Stimulated activated CD8-positive, alpha-beta memory T cell treated with anti-CD3 and anti-CD28 coated beads, Interleukin-7, amount 100 ng/mL, for 24 hours (primary cell): ENCODE measurements at places on chromosomes 12 and 14.

DNA sequence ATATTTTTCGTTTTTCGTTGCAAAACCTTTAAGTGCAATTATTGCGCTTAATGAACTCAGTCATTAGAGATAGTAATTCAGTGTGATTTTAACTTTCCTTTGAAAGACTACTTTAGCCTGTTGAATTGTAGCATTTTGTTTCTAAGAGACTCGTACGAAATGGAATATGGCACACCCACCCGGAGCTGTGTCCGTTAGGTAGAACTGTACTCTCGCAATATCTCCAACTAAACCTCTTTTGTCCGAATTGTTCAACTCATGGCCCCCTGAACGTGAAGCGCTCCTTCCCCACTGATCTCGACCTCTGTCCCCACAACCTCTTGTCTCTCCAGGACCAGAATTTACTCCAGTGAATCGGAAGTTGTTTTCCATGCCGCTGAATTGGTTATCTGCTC is 800 bp downstream of the PCNX4 start:
- DNase-seq = no peak

DNA sequence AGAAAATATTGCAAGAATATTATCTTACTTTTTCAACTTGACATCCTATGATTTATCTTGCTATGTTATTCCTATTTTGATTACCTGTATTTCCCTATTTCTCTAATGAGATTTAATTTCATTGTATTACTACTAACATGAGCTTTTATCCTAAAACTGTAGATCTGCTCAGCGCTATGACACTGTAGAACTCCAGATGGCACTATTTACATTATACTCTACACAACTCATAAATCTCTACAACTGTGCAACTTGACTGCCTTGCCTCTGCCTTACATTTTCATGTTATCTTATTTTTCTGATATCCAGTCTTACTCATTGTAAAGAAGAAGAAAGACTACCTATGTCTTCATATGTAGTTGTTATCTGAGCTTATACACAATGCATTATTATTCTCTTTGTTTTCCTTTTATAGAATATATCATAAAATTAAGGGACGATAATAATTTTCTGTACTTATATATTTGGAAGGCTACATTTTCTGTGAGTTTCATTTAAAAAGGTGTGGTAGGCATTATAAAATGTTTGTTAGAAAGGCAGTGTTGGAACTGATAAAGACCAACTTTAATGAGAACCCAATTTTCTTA is 24.1 kb downstream of the NUP37 start:
- DNase-seq = no peak

DNA sequence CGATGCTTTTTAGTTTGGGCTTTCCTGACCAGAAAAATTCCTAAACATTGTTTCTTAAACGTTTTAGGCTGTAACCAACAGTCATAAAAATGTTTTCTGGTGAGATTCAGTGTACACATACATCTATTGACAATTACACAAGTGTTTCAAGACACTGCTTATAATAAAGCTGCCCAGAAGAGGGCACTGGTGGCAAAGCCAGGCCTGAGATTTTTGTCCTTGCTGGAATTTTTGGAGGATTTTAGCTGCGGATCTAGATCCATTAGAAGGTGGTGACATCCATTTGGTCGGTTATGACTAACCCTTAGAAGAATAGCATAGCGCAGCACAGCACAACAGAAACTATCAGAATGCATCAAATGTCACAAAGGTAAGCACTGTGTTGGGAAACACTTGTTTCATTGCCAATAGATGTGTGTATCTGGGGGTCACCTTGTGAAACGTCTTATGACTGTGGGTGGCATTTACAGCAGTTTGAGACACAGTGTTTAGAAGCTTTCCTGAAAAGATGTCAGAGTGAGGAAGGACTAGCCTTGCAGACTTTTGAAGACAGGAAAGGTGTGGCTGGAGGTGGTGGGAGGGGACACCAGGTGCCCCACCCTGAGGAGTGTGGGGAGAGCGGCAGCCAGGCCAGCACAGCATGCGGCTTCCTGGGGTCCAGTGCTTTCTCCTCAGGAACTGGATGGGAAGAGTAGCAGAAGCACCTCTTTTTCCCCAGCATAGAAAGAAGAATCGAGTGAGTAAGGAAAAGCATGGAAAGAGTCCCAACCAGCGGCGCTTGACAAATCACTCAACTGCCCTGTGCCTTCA is 54.7 kb upstream of the FKBP4 start:
- DNase-seq = no peak

GRCh38 chr12:105485921-105486320 is 155.4 kb downstream of the C12orf75 start:
- no peak for DNase-seq

DNA sequence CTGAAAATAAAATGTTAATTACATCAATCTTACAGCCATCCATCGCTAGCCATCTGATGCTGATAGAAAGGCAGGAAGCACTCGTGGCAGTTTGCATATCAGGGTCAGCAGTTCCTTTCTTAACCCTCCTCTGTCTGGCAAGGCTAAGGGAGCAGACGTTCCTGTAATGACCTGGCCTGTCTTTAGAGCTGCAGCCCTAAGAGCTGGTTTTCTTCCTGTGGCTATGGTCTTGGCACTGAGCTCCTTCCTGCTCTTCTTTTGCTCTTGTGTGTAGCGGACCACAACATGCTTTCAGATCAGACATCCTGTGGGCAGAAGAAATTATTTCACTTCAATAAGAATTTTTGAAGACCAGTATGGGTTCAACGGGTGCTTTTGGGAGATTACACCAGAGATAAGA is 170.4 kb downstream of the DAD1 start:
- no peak for DNase-seq

DNA sequence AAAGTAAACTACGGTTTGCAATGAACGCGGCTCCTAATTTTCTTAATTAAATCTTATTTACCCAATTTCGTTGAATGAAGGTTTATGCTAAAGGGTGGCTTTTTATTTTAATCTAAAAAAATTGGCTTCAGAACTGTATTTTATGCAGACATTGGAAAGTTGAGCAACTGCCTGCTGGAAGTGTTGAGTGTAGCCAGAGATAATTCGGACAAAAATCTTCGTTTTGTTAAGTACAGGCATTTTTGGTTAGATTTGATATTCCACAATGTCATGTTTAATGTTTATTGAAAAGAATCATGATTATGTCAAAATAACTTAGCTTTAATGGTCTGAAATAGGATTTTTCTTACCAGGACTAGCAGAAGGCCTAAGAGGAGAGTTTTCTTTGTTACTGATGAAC is 875 bp downstream of the IRAK3 start:
- DNase-seq = no peak

- no peak for DNase-seq
Measured at GRCh38 chr14:67815573-67816225, 691 bp downstream of the ZFYVE26 start.

DNA sequence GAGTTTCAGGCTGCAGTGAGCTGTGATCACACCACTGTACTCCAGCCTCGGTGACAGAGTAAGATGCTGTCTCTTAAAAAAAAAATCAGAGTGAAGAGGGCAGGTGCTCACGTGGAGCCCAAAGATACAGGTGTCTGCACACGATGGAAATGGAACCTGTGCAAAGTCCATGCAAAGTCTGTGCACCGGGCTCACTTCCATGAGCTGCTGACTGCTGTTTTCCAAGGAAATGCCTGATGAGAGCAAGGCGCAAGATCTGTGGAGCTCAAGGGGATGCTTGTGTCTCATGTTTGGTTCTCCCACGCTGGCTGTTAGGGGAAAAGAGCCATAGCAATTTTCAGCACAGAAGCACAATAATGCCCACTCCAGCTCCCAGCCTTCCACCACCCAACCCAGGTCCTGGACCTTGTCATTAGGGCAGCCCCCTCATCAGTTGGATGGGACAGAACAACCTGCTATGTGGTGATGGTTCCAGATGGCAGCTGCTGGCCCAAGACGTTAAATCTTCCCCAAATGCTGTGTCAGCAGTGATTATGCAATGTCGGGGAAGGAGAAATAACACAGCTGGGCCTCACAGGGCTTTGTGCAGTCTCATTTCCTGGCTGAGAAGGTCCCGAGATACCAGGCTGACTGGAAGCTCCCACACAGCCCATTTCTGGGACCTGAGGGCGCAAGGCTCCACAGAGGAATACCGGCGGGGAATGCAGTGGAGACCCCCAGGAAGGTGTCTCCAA is 27.9 kb upstream of the DICER1 start:
- DNase-seq = no peak

GRCh38 chr14:54189748-54190354 is 207.0 kb upstream of the CDKN3 start:
- no peak for DNase-seq

DNA sequence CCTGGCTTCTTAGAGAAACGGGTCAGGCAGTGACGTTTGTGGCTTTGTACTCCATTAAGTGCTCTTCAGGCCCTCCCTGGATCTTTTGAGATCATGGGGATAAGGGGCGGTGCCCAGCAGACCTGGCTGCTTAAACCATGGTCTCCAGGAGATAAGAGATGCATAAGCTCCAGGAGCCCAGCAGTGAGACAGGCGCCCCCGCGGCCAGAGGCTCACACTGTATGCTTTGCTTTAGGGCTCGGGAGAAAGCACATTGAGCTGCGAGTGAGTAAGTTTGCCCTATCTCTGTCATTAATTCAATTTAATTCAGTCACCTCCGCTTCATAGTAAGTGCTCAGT is 359.5 kb downstream of the CACNA1C start:
- no peak for DNase-seq

GRCh38 chr14:101780887-101781239 is 19.4 kb downstream of the PPP2R5C start:
- DNase-seq = no peak

GRCh38 chr14:46887144-46887543 is 235.6 kb upstream of the RPL10L start:
- no peak for DNase-seq
